ENCODE measurements at places on chromosomes 1 and 21.

DNA sequence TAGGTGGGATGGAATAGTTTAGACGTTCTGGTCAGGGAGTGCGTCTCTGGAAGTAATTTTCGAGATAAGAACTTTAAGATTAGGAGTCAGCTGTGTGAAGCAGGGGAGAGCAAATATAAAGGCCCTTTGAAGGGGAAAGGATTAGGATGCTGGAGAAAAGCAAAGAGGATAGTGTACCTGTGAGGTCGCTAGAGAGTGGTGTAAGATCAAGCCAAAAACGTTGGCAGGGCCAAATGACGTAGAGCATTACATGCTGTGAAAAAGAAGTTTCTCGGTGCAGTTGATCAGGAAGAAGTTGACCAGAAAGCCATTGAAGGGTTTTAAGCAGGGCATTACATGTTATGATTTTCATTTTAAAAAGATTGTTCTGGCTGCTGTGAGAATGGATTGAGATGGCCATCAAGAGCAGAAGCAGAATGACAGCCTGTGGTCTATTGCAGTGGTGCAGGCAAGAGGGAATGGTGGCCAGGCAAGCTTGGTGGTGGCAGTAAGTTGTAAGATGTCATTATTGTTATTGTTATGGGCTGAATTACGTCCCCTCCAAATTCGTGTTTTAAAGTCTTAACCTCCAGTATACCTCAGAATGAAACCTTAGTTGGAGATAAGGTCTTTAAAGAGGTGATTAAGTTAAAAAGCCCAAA, 113.6 kb upstream of the KIF26B start:
- DNase-seq = no peak

DNA sequence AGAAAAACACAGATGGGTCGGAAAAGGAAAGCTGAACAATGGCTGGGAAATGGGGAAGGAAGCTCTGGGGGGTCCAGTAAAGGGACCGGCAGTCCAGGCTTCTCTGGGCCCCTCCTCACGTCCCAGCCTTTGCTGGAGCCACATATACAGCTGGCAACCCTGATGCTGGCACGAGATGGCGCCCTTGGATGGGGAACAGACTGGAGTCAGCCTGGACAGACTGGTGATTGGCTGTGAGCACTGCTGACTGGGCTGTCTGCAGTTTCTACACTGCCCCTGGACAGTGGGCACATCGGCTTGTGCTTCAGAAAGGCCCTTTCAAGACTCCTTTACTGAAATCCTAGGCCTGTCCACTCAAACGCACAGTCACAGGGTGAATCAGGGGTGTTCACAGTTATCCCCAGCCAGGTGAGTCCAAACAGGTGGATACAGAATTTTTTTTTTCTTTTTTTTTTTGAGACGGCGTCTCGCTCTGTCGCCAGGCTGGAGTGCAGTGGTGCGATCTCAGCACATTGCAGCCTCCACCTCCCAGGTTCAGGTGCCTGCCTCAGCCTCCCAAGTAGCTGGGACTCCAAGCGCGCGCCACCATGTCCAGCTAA, 31.1 kb upstream of the ZBTB40 start:
- peak; percentile 69 for DNase-seq

DNA sequence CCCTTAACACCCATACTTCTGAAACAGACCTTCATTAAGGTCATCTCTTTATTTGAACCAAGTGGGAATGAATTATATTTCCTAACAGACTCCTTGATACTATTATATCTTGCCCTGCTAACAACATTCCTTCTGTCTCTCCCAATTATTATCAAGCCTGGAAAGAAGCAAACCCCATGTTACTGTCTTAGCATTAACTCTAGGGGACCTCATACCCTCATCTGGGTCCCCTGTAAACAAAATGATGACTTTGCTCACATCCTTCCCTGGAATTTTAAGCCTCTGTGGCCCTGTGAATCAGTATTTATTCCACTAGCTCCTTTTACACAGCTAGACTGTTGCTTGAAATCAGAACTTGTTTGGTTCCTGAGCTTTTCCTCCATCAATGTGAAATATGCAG, 38.3 kb upstream of the BCL10 start:
- no peak for DNase-seq

DNA sequence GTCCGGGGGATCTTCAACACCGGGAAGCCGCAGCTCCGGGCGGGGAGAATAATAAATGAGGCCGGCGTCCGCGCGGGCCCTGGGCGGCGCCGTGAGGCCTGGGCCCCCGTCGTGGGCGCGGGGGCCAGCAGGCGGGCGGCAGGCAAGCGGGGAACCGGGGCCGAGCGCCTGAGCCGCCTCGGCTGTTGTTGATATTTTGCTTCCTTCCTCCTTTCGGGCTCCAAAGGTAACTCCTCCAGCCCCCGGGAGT, at the start of gene MEF2D:
Gene MEF2D, minus strand, starts transcription at position 233 of the 250 bp plus-strand sequence. CDS start 17,483 bp downstream, outside the sequence.
- DNase-seq = no peak

DNA sequence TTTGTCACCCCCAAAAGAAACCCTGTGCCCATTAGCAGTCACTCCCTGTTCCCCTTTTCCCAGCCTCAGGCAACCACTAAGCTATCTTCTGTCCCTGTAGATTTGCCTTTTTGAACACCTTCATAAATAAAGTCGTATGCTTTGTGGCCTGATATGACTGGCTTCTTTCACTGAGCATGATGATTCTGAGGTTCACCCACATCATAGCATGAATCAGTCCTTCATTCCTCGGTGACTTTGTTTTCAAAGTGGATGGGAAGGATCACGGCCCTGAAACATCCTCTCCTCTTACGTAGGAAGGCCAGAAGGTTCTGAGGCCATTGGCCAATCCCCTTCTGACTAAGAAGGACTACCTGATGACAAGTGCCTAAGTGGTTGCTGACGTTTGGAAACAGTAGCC, 39.1 kb downstream of the NIPAL3 start:
- DNase-seq = no peak

GRCh38 chr1:88730995-88731394, 46.9 kb downstream of the PKN2 start:
- DNase-seq = no peak

- no peak for DNase-seq
Measured at GRCh38 chr1:32891241-32891570, 4.9 kb downstream of the HPCA start.

- DNase-seq = no peak
Measured at GRCh38 chr1:55519276-55519675, 304.1 kb upstream of the USP24 start.

GRCh38 chr1:3865606-3866160, 8.4 kb downstream of the DFFB start:
- no peak for DNase-seq

GRCh38 chr1:217563179-217563578, 67.7 kb downstream of the GPATCH2 start:
- DNase-seq = no peak

GRCh38 chr1:165907256-165907857, 79.9 kb downstream of the UCK2 start:
- DNase-seq = no peak

GRCh38 chr1:109482791-109483671, 674 bp upstream of the ATXN7L2 start:
- peak; percentile 39 for DNase-seq

DNA sequence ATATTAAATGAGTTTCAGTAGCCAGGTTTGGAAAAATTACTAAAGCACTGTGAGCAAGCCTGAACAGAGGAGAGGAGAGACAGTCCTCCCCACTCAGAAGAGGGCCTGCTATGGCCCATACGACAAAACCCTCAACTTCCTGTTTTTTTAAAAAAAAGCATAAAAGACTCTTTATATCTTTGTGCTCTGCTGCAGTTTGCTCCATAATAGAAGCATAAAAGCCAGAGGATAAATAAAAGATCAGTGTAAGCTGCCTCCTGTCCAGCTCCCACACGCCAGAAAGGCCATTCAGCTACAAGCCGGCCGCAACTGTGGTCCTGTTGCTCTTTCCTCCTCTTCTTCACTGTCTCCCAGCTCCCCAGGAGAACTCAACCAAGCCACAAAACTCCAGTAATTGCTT, 37.8 kb downstream of the NID1 start:
- DNase-seq = no peak

DNA sequence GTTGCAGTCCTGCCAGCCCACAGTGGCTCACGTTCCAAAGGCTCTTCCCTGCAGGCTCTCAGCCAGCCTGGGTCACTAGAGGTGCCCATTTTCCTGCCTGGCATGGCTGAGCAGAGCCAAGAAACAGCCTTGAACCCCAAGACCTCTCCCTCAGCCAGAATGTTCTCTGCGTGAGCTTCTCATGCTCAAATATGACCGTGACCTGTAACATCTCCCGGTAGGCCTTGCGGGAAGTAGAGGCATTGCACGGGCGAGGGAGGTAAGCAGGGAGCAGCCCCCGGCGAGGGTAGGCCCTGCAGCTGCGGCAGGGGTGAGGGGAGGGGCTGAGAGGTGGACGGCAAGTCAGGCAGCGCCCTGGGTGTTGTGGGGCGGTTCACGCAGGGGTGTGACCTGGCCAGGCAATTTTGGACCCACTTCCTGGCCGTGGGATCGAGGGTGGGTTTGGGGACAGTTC, 20.0 kb downstream of the RRP1 start:
- DNase-seq = no peak

DNA sequence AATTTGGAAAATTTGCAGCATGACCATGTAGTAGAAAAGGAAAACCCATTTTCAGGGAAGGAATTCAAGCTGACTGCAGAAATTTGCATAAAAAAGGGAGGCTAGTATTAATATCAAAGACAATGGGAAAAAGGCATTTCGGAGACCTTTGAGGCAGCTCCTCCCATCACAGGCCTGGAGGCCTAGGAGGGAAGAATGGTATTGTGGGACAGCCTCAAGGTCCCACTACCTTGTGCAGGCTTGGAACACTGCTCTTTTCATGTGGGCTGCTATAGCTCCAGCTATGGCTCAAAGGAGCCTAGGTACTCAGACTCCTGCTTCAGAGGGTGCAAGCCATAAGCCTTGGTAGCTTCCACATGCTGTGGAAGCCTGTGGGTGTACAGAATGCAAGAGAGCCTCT, 139.3 kb downstream of the C1orf94 start:
- DNase-seq = no peak

- DNase-seq = no peak
Measured at GRCh38 chr1:61482170-61482734, 242.7 kb downstream of the TM2D1 start.

DNA sequence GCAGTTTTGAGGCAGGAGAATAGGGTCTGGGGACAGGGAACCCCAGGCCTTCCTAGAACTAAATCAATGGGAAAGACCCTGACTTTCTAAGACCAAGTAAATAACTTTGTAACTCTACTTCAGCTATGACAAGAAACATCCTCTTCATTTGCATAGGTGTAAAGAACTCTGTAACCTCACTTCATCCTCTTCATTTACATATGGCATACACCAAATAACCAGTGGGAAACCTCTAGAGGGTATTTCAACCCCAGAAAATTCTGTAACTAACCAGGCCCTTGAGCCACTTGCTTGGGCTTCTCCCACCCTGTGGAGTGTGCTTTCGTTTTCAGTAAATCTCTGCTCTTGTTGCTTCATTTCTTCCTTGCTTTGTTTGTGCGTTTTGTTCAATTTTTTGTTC, 495.6 kb downstream of the SIPA1L2 start:
- no peak for DNase-seq

DNA sequence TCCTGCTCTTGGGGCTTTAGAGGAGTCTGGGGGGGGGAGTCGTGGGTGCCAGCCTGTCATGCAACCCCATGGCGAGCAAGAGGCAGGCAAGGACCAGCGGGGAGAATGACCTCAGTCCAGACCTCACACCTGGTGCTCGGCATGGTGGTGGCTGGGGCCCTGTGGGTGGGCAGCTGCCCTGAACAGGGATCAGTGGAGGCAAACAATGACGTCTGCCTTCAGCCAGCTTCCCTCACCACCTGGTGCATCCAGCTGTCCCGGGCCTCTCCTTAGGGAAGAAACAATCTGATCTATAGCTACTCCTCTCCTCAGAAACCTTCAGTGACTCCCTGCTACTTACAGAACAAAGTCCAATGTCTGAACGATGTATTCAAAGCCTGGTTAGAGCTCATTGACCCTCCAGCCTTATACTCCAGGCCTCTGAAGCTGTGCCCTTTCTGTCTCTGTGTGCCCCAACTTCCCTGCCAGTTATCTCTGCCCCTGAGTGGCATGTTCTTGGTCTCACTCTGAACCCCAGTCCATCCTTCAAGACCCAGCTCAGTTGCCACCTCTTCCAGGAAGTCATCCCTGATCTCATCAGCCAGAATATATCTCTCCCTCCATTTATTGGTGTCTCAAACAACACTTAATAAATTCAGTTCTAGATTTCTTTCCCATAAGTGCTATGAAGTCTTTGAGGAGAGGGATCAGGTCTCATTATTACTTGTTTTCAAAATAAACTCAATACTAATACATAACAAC, 6.6 kb downstream of the PADI2 start:
- no peak for DNase-seq

DNA sequence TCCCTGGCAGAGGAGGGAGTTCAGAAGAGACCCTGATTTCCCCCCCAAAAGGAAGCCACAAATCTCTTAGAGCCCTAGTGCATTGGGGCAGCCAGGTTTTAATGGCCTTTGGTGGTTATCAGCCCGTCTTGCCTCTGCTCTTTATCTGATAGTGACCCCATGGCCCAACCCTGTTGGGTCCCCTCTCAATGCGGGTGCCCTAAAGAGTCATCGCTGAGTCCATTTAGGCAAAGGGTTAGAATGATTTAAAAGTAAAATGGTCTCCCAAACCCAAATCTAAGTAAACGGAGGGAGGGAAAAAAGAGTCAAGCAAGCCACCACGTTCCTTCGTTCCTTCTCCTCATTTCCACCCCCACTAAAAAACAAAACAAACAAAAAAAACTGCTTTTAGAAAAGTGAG, 164.0 kb downstream of the RUNX1 start:
- no peak for DNase-seq

- DNase-seq = no peak
Measured at GRCh38 chr1:175704621-175705020, 38.8 kb downstream of the TNR start.

DNA sequence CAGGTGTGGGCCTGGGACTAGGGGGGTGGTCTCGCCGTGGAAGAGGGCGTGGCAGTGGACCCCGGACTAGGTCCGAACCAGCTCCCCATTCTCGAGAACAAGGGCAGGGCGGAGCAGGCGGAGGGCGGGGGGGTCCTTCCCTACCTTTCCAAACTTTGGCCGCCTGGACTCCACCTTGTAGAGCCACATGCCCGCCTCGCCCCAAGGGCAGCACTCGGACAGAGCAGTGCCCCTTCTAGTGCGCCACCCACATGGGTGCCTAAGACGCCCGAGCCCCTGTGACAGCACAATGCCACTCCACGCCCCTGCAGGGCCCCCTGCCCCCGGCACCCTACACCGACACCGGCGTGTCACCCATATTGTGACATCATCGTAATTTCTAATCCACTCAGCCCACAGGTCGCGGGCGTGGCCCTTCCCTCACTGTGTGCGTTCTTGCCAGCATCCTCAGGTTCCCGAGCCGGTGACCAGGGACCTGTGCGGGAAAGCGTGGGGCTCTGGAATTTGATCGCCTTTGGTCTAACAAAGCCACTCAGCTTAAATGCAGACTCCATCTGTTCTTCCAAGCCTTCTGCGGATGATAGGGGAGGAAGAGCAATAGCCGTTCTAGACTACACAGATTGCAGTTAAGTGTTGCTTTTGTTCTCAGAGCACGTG, 553 bp upstream of the STMN1 start:
- peak; percentile 40 for DNase-seq

GRCh38 chr1:48792961-48793360, 16.3 kb upstream of the BEND5 start:
- DNase-seq = no peak

GRCh38 chr1:182783068-182783467, 6.5 kb upstream of the NPL start:
- DNase-seq = no peak

GRCh38 chr1:89995598-89996449, 914 bp downstream of the ZNF326 start:
- no peak for DNase-seq
